T-helper 1 cell treated with Interleukin-12 subunit alpha and Interleukin-12 subunit beta and Interleukin-4 antibody, amounts not matched to agents 30 ng/mL and 1 ng/mL, for 36 hours (primary cell): ENCODE measurements at places on chromosomes 2 and 18. TPM values are rescaled to one million over a fixed set of nuclear protein-coding genes. Genes with fewer than 3 reads are reported as not detected.

The SKA1 gene
- 23.7 and 27.0 TPM in 2 replicates for total RNA-seq

The MAP2 gene
- not detected in 2 replicates for total RNA-seq

The AGFG1 gene
- total RNA-seq: 74.0 and 76.4 TPM in 2 replicates

The HOXD13 gene
- not detected in 2 replicates for total RNA-seq

The CHRNG gene
- total RNA-seq: not detected in 2 replicates

The KANSL1L gene
- 5.4 and 6.1 TPM in 2 replicates for total RNA-seq

The OXER1 gene
- 0.20 and 0.49 TPM in 2 replicates for total RNA-seq
